ENCODE measurements at places on chromosomes 3 and 15.

GRCh38 chr3:61877359-61878138, 316.2 kb downstream of the PTPRG start:
- DNase-seq: peak; percentile 13

DNA sequence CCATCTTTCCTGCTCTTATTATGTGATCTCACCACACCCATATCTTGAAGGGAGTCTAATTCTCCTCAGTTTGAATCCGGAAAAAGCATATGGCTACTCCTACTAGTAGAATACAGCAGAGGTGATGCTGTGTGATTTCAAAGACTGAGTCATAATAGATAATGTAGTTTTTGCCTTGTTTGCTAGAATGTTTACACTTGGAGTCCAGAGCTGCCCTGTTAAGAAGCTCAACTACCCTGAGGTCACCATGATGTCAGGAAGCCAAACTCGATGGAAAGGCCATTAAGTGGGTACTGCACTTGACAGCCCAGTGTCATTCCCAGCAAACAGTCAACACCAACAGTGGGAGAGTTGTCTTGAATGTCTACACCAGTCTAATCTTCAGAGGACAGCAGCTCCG, 56.9 kb downstream of the CD200R1L start:
- DNase-seq: no peak

GRCh38 chr15:62719316-62719715, 323.2 kb upstream of the TPM1 start:
- peak; percentile 80 for DNase-seq

- DNase-seq: no peak
Observed at GRCh38 chr15:100472736-100473135, 56.0 kb downstream of the CERS3 start.

- no peak for DNase-seq
Observed at GRCh38 chr3:167830007-167830406, 94.5 kb downstream of the SERPINI1 start.

GRCh38 chr3:151468284-151468917, 7.5 kb upstream of the IGSF10 start:
- peak; percentile 38 for DNase-seq

DNA sequence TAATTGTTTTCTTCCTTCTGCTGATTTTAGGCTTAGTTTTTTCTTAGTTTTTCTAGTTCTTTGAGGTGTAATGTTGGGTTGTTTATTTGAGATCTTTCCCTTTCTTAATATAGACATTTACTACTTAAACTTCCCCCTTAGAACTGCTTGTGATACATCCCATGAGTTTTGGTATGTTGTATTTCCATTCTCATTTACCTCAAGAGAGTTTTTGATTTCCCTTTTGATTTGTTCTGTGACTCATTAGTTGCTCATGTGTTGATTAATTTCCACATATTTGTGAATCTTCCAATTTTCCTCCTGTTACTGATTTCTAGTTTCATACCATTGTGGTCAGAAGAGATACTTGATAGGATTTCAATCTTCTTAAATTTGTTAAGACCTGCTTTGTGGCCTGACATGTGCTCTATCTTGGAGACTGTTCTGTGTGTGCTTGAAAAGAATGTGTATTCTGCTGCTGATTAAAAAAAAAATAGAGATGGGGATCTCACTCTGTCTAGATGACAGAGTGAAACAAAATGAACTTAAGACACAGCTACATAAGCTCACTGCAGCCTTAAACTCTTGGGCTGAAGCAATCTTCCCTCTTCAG, 22.3 kb downstream of the GRM2 start:
- DNase-seq: no peak

DNA sequence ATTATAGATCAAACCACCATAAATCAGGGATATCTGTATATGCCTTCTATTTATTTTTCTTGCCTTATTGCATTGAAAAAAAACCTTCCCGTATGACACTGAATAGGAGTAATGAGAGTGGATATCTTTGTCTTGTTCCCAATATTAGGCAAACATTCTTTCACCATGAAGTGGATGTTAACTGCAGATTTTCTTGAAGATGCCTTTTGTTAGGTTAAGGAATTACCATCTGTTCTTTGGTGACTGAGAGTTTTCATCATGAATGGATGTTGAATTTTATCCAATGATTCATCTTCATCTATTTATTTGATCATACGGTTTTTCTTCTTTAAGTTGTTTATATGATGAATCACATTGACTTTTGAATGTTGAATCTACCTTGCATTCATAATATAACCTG, 47.1 kb upstream of the MECOM start:
- DNase-seq: no peak

- no peak for DNase-seq
Observed at GRCh38 chr15:70291305-70292075, 193.8 kb upstream of the TLE3 start.
